ENCODE measurements at places on chromosomes 3 and 15. TPM values are rescaled to one million over a fixed set of nuclear protein-coding genes. Genes with fewer than 3 reads are reported as not detected.

Gene TMEM212
- total RNA-seq, result not detected

Gene DLEC1
- not detected for total RNA-seq

Gene CCDC32
- 11.7 TPM for total RNA-seq

Gene ZPLD1
- 0.17 TPM for total RNA-seq

Gene ISL2
- total RNA-seq, result 3.8 TPM

Gene MOBP
- total RNA-seq, result 0.19 TPM

Gene ADAMTS7
- total RNA-seq, result 0.83 TPM

Gene ROBO1
- total RNA-seq, result 67.6 TPM

Gene AMIGO3
- 0.28 TPM for total RNA-seq

Gene SLC30A4
- 1.1 TPM for total RNA-seq

Gene IL16
- total RNA-seq, result 1.4 TPM

Gene GABRB3
- not detected for total RNA-seq

Gene FAM107A
- total RNA-seq, result not detected

Gene CFAP44
- 2.4 TPM for total RNA-seq

Gene CATSPER2
- total RNA-seq, result 2.9 TPM

Gene ATP10A
- total RNA-seq, result not detected

Gene CTXND1
- not detected for total RNA-seq

Gene SLC24A5
- not detected for total RNA-seq

Gene MGA
- 42.1 TPM for total RNA-seq

Gene FRMD4B
- total RNA-seq, result 0.33 TPM

Gene CYP1A2
- not detected for total RNA-seq

Gene ANKRD63
- total RNA-seq, result 2.5 TPM

Gene TUSC7
- not detected for total RNA-seq

Gene NEK11
- total RNA-seq, result 4.4 TPM

Gene CMTM8
- total RNA-seq, result 2.1 TPM

Gene GOLGA6D
- total RNA-seq, result 0.13 TPM

Gene DOCK3
- 0.59 TPM for total RNA-seq

Gene NR2F2
- 138 TPM for total RNA-seq

Gene GNAT1
- total RNA-seq, result not detected

Gene ATP1B3
- total RNA-seq, result 130 TPM

Gene PLA2G4D
- not detected for total RNA-seq

Gene GOLGA6L7
- total RNA-seq, result not detected

Gene TRIM59
- 12.8 TPM for total RNA-seq

Gene IRAK2
- 0.63 TPM for total RNA-seq

Gene TMEM108
- not detected for total RNA-seq

All from A673 (cell line).